ENCODE measurements at places on chromosomes 3 and 15.

- DNase-seq = no peak
Measured at GRCh38 chr15:91165850-91166249, 65.8 kb downstream of the SV2B start.

DNA sequence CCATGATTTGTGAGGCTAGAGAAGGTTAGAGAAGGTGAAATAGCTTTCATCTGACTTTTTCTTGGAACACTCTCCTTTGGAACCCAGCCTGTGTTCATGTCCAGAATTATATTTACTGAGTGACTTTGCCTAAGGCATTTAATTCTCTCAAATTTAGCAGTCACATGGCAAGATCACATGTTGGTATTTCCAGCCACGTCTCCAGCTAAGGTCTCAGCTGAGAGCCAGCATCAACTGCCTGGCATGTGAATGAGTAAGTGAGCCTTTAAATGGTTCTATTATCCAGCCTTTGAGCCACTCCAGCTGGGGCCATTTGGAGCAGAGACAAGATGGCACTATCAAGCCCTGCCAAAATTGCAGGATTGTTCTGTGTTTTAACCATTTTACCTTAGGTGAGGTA lies 130.2 kb upstream of the SGO1 start:
- no peak for DNase-seq

- DNase-seq = no peak
Measured at GRCh38 chr3:74631351-74632140, 17.1 kb upstream of the CNTN3 start.

GRCh38 chr3:185316740-185317412 lies 46.1 kb upstream of the MAP3K13 start:
- DNase-seq = no peak

DNA sequence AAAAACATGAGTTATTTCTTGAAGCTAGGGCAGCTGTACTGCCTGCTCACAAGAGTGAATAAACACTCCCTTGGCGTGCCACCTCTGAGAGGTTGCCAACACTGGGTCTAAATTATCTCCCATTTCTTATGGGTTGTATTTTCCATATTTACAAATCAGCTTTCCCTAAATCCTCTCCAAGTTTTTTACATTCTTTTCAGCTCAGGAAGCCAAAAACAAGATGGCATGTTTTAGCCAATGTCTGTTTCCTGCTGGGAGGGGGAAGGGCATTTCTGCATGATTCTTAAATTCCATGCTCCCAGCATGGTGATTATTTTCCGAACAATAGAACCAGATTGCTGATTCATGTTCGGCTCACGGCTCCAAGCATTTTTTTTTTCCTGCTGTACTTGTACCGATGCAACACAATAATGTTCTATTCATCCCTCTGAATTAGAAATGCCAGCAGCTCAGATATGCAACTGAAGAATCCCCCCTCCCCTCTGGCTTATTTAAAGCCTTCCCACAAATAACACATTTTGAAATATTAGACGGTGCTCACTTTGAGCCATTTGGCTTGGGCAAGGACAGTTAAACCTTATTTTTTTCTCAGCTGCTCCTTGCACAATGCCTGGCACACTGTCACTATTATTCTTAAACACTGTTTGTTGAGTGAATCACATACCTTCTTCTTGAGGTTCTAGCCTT lies 252.5 kb downstream of the THRB start:
- DNase-seq = no peak

DNA sequence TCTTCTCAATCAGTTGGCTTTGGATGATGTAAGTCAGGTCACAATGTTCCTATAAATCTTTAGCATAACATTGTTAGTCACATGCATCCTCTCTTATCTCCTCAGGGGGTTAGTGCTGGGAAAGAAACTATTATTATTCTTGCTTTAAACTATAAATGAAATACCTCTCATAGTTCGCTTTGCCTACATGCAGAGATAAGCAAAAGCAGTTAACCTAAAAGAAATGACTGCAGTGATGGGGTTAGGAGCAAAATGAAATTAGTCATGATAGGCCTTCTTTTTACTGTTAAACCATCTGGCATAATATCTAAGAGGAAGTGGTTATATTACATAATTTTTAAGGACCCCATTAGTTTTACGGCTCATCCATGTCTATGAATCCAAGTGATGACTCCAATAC lies 91.7 kb upstream of the IGSF10 start:
- no peak for DNase-seq

GRCh38 chr15:90105521-90105920 lies 3.3 kb upstream of the IDH2 start:
- no peak for DNase-seq

DNA sequence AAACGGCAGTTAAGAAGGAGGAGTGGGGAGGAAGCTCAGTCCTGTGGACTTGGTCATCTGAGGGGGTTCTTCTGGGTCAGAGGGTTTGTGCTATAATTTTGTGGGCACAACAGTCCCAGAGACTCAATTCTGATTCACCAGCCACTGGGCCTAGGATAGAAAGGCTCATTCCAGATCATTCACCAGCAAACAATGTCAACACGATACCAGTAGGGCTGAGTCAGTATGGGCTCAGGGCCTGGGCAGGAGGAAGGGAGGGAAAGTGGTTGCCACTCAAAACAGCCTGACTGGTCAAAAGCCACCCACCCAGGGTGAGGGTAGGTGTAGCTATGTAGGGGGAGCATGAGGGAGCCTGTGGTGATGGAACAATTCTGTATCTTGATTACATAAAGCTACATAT lies 86.9 kb upstream of the MEX3B start:
- DNase-seq = no peak

DNA sequence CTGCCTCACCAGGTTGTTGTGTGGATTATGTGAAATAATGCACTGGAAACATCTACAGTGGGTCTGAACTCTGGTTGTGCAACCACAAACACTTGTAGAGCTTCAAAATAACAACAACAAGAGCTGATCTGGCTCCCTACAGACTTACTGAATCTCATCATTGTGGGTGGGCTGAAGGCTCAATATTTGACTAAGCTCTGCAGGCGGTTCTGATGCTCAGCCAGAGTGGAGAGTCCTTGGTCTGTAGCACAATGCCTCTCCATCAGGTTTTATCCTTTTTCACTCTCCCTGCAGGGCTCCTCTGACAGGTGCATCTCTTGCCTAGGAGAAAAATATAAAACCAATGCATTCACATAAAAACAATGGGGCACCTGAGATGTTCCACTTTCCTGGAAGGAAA lies 456.3 kb upstream of the ONECUT1 start:
- no peak for DNase-seq

GRCh38 chr15:100918034-100918689 lies 995 bp upstream of the LRRK1 start:
- DNase-seq = peak; percentile 81

- no peak for DNase-seq
Measured at GRCh38 chr15:70060214-70060992, 37.3 kb downstream of the TLE3 start.

- DNase-seq = no peak
Measured at GRCh38 chr3:20280257-20280656, 94.3 kb upstream of the SGO1 start.

DNA sequence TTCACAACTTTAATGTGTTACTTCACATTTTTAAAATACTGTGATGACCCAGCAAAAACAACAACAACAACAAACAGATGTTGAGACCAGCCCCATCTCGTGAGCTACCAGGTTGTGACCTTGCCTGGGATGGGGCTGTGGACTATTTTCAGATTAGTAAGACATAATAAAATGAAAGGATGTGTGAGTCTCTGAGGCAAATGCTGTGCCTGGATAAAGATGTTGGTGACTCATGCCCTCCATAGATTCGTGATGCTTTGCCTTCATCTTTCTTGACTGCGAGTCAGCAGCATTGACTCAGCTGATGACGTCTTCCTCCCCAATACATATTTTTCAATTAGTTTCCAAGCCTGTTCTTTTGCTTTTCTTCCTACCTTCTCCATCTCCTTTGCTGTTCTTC lies 453.0 kb upstream of the CFAP20DC start:
- no peak for DNase-seq

Data from activated B cell treated with CpG ODN at 0.5 μM for 24 hours (primary cell).